Cerebellar nuclear complex (tissue), 1 donor: ENCODE measurements at places on chromosomes 5 and 9.

DNA sequence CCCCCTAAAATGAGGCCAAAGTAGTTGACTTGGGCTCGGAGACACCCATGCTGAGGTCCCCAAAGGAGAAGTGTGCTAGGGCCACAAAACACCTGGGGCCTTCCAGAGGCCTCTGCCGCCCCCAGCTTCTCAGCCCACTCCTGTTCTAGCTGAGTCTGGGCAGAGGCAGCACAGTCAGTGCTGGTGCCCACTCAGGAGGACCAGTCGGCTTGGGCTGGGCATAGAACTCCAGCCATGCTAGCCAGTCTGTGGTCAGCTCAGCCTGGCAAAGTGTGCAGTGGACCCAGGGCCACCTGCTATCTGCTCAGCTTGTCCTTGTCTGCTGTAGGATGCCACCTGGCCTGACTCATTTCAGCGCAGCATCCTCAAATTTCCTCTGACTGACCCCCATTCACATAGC is 254.6 kb downstream of the FSTL4 start:
- no peak for DNase-seq

- no peak for DNase-seq
Observed at GRCh38 chr5:75048457-75048953, 3.9 kb downstream of the GCNT4 start.

DNA sequence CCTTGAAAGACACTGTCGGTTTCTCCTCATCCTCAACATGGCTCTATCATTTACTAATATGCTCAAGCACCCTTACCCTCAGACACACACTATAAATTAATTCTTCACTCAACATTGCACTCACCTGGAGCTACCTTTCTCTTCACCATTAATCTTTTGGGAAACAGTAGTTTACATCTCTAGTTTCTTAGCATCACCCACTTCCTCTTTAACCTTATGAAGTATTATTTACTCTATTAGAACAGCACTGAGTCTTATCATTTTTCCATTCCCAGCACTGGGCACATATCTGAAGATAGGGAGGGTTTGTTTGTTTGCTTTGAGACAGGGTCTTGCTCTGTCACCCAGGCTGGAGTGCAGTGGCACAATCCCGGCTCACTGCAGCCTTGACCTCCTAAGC is 213.5 kb downstream of the SMARCA2 start:
- no peak for DNase-seq

DNA sequence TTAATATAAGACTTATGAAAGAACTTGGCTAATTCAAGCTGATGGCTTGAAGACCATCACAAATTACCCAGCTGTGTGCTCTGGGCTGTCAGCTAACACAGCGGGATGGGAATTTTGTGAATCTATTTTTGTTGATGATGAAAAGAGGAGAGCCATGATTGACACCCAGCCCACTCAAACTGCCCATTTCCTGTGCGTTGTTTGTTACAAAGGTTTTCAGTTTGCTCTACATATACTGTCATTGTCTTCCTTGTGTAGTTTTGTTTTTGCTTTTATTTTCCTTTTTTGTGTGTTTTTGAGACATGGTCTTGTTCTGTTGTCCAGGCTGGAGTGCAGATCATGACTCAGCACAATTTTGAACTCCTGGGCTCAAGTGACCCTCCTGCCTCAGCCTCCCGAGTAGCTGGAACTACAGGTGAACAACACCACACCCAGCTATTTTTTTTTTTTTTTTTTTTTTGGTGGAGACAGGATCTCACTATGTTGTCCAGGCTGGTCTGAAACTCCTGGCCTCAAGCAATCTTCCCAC is 400.3 kb downstream of the ICE1 start:
- no peak for DNase-seq

- no peak for DNase-seq
Observed at GRCh38 chr9:128120741-128121465, 6.6 kb downstream of the PTGES2 start.

- DNase-seq = no peak
Observed at GRCh38 chr5:148376198-148376597, 7.6 kb upstream of the FBXO38 start.

- DNase-seq = no peak
Observed at GRCh38 chr5:97844797-97845196, 661.8 kb upstream of the RIOK2 start.

GRCh38 chr5:139180850-139181249 is 17.3 kb downstream of the SIL1 start:
- DNase-seq = no peak

DNA sequence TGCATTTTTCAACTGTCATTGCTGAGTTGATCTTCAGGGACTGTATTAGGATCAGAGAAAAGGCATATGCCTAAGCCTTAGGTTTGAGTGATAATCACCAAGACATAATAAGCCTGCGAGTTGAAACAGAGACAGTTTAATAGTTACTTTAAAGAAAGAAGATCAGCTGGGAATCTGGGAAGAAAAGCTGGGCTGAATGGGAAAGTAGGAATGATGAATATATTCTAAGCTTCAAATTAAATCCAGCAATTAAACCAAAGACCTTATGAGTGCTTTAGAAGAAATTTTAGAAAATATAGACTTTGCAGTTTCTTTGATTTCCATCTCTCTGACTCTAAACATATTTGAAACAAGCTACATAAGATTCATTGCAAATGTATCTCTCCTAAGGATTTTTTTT is 222.3 kb downstream of the ENC1 start:
- no peak for DNase-seq

- no peak for DNase-seq
Observed at GRCh38 chr5:163807781-163808180, 302.4 kb downstream of the MAT2B start.

- DNase-seq = no peak
Observed at GRCh38 chr9:132241840-132242620, 80.2 kb downstream of the NTNG2 start.

DNA sequence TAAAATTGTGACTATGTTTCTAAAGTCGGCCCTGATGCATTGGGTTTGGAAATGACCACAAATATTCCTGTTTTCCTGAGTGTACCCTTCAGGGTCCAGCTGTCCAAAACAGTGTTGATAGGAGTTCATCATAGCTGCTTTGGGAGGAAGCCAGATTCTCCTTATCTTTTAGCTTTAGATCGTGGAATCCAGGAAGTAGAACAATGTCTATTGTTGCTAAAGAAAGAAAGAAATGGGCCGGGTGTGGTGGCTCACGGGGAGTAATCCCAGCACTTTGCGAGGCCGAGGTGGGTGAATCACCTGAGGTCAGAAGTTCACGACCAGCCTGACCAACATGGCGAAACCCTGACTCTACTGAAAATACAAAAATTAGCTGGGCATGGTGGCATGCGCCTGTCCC is 9.5 kb downstream of the CAVIN4 start:
- no peak for DNase-seq

DNA sequence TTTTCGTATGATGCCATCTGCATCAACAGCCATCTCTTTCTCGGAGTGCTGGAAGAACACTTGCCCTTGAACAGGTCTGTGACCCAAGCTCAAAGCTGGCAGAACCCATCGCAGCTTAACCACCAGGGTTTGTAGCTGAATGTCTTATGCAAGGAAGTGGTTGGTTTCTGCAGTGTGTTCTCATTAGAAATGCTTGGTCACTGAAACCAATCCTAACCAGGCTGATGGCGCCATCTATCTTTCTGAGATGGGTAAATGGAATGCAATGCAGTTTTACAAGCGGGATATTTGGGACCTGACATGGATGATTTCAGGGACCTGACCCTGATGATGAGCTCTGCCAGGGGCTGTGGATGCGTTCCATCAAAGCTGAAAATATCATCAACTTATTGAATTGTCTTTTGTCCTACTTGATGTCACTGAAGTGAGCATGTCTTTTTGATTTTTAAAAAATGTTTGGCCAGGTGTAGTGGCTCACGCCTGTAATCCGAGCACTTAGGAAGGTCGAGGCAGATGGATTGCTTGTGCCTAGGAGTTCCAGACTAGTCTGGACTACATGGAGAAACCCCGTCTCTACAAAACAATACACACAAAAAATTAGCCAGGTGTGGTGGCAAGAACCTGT is 28.7 kb downstream of the DMRT3 start:
- no peak for DNase-seq

GRCh38 chr9:72509053-72509452 is 12.4 kb upstream of the TMC1 start:
- no peak for DNase-seq

- DNase-seq = no peak
Observed at GRCh38 chr5:80982093-80982492, 21.9 kb downstream of the RASGRF2 start.

GRCh38 chr5:65261499-65261898 is 220.2 kb downstream of the ADAMTS6 start:
- DNase-seq = no peak

GRCh38 chr9:106643211-106643930 is 219.6 kb upstream of the ZNF462 start:
- no peak for DNase-seq

- DNase-seq = no peak
Observed at GRCh38 chr5:118015511-118015910, 972.8 kb downstream of the DTWD2 start.

DNA sequence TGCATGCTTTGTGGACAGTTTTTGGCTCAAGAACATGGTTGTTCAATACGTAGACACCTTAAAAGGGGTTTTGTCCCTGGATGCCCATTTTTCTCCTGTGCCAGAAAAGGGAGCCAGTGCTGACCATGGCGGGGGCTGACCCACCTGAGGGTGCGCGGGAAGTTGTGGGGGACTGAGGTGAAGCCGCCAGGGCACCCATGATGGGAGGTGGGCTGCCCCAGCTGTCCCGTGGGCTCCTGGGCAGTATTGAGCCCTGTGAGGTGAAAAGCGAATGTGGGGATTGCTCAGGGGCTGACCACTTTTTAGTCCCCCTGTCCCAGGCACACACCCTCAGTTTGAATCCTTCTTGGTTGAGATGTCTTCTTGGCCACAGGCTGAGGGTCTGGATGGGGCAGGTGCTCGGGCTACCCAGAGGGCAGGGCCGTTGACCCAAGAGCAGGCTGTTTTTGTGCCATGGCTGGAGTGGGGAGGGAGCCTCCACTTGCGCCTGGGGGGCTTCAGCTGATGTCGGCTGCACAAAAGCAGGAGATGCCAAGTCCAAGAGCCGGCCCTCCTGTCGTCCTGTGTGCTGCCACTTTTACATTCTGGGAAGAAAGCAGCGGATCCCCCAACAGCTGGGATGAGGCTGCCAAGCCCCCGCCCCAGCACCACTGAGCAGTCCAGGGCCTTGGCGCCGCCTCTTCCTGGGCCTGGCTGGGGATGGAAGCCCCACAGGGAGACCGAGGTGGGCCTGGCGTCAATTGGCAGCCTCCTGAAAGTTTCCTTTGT is 120.1 kb downstream of the WNK2 start:
- DNase-seq = no peak

DNA sequence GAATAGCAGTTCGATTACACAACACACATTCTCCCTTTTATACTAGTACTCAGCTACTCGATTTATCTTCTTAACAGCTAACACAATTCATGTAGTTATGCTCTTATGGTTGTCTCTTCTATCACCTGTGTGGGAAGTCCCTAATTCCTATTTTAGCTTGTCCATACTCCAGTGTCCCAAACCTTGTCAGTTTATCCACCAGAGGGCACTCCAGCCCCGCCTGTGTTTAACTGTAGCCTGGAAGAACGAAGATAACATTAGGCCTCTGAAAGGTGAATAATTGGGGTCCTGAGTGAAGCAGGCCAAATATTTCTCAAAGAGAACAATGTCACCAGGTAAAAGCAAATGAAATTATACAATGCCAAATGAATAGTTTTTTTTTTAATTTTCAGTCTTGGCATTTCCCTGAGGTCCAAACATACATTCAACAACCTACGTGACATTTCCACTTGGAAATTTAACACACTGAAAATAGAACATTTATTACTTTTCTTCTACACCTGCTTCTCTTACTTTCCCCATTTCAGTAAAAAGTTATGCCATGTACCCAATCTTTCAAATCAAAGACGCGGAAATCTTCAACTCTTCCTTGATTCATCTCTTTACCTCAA is 560.7 kb downstream of the HTR1A start:
- no peak for DNase-seq

DNA sequence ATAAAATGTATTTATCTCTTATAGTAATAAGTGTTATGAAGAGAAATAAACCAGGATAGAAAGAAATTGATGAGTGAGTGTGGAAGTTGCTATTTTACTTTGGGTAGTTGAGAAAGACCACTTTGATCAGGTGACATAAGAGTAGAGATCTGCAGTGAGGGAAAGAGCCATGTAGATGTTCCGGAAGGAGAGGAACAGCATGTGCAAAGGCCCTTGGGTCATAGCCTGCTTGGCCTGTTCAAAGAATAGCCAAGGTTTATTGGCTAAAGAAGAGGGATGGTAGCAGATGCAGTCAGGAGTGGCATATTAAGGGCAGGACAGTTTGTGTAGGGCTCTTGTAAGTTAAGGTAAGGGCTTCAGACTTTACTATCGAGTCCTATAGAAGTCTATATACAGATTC is 3.2 kb downstream of the BTF3 start:
- DNase-seq = no peak

DNA sequence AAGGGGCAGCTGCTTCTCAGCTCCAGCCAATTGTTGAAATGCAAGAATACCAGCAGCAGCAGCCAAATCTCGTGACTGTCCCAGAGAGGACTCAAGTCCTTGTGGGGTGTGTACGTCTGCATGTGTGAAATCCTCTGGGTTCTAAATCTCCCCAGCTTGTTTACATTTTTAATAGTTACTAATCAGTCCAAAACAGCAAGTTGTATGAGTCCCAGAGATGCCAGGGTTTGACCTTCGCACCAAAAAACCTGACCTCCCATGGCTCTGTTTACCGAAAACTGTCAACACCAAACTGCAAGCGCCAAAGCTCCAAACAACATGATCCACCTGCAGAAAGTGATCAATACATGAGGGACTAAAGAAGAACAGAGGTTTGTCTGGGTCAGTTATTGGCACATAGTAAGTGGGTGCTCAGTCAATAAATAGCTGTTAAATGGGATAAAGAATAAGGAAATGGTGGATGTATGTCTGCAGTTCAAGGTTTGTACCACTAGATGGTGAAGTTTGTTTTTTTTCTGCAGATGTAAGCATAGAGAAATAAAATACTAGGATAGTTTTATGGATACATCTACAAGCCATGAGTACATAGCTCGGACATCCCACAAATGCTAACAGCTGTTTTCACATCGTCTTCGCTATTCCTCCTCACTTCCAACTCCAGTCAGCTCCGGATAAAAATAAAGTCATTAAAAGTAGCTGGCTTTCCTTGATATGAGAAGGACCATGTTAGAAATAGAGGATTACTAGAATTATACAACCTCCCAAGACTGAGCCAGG is 85.3 kb upstream of the ADRB2 start:
- no peak for DNase-seq

DNA sequence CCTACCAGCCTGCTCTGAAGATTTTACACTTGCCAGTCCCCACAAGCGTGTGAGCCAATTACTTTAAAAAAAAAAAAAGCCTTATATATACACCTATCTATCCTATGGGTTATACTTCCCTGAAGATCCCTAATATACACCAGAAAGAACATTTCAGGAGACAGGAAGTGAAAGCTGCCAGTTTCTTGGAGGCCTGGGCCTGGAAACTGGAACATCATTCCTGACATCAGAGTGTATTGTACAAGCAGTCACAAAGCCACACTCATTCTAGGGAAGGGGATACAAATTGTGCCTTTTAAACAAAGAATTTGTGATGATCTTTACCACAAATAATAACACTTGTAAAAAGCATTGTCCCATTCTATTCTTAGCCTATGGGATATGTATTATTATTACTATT is 98.3 kb upstream of the FBN2 start:
- DNase-seq = no peak

- DNase-seq = no peak
Observed at GRCh38 chr5:149946118-149946517, 1.5 kb upstream of the PDE6A start.
